ENCODE measurements at places on chromosomes 16 and 17.
A peak's percentile ranks its signal among the peaks of the same experiment; 100 is the strongest.

DNA sequence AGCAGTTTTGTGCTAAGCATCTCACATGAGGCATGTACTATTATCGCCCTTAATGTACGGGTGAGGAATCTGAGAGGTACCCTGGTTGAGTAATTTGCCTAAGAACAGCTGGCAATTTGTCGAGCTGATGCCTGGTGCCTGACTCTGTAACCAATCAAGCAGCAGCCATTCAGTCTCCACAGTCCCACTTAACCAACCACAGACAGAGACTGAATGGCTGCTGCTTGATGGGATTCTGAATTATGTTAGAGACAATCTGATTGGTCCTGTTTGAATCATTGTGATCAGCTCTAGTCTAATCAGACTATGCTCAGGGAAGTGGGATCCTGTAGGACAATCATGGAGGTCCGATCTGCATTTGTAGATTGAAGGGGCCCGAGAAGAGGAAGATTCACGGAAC is 447.0 kb downstream of the SHISA9 start:
- no peak for DNase-seq

- no peak for DNase-seq
Observed at GRCh38 chr17:63247706-63248105, 198.4 kb downstream of the CYB561 start.

- DNase-seq, result no peak
Observed at GRCh38 chr17:78401246-78401645, 22.8 kb downstream of the PGS1 start.

DNA sequence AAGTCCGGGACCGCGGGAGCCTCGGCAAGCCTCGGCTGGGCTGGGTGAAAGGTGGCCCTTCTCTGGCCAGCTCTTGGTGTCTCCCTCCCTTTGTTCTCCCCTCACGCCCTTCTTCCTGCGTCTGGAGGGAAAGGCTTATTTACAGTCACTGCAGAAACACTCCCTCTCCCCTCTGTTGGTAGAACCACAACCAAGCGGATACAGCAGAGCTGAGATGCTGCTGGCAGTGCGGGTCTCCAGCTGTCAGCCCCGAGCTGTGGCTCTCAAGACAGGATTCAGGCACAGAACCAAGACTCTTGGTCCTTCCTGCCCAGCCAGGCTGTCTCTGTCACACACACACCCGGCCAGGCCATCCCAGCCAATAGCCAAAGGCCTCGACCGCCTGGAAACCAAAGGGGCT is 133.3 kb downstream of the ENGASE start:
- no peak for DNase-seq

- no peak for DNase-seq
Observed at GRCh38 chr17:31418773-31419350, 27.4 kb downstream of the RAB11FIP4 start.

- no peak for DNase-seq
Observed at GRCh38 chr17:40369923-40370322, 5.4 kb upstream of the GJD3 start.

DNA sequence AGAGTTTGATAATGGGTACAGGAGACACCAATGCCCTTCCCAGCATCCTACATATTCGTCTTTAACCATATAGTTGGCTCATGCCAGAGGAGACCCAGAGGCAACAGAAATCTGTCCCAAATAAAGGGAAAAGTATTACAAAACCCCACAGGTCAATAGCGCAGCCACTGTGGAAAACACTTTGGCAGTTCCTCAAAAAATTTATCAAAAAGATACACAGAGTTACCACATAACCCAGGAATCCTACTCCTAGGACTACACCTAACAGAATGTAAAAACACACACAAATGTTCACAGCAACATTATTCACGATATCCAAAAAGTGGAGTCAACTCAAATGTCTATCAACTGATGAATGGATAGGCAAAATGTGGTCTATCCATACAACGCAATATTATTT is 135.8 kb downstream of the CEP112 start:
- DNase-seq, result no peak

- peak; percentile 79 for DNase-seq
Observed at GRCh38 chr17:46212634-46213435, 19.6 kb upstream of the KANSL1 start.

GRCh38 chr17:50043290-50044148 is 12.4 kb upstream of the ITGA3 start:
- DNase-seq, result no peak

DNA sequence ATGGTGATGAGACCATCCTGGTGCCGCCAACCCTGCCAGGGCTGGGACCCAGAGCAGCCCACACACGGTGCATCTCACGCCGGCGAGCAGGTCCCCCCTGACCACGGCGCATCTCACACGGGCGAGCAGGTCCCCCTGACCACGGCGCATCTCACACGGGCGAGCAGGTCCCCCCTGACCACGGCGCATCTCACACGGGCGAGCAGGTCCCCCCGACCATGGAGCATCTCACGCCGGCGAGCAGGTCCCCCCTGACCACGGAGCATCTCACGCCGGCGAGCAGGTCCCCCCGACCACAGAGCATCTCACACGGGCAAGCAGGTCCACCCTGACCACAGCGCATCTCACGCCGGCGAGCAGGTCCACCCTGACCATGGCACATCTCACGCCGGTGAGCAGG is 59.2 kb downstream of the MRM3 start:
- no peak for DNase-seq

DNA sequence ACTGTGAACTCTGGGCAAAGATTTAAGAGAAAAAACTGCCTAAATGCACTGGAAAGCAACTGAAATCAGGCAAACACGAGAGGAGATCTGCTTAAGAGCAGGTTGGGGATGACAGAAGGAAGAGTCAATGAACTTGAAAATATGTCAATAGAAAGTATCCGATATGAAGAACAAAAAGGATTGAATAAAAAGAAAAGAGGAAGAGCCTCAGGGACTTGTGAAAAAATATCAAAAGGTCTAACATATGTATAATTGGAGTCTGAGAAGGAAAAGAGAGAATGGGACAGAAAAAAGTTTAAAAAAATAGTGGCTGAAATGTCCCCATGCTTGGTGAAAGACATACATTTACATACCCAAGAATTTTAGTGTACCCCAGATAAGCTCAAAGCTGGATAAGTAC is 195.5 kb downstream of the COPRS start:
- DNase-seq, result no peak

DNA sequence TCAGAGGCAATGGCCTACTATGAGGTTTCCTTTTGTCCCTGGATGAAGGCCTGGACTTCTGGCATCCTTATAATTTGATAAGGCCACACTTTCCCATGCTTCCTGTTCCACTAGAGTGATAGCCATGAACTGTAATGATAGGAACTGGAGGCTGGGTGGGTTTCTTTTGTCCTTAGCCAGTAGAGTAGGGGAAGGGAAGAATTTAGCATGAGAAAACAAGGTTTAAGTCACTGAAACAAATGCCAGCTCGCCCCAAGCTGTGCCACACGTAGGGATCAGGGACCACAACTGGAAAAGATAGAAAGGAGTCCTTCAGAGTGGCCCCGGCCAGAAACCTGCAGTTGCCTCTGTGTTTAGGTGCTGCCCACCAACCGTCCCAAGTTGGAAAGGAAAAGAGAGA is 80.9 kb upstream of the C17orf78 start:
- DNase-seq, result no peak

- no peak for DNase-seq
Observed at GRCh38 chr16:54493061-54493460, 206.5 kb upstream of the IRX3 start.

- no peak for DNase-seq
Observed at GRCh38 chr17:46121165-46121764, 72.0 kb downstream of the KANSL1 start.

DNA sequence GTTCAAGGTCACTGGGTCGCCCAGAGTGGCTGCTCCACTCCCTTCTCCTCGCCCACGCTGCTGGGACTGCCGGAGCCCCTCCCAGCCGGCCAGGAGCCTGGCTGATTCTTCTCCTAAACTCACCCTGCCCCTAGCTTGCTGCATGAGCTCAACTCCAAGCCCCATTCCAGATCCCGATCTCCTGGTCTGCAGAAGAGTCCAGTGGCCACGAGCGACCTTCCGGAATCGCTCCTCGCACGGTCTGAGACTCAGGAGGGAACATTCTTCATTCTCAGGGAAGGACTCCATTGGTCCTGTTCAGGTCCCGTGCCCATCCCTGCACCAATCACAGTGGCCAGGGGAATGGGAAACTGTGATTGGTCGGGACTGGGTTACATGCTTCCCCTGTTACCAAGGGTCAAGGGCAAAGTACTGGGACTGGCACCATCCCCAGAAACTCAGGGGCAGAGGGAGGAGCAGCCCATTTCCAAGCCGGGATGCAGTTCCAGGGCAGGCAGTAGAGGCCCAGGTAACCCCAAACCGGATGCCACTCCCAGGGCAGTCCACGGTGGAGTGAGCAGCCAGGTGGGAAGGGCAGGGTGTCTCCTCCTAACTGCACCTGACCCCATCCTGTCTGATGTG is 24.5 kb upstream of the CIBAR2 start:
- DNase-seq, result no peak

GRCh38 chr17:27848931-27849330 is 44.2 kb downstream of the LYRM9 start:
- DNase-seq, result no peak

DNA sequence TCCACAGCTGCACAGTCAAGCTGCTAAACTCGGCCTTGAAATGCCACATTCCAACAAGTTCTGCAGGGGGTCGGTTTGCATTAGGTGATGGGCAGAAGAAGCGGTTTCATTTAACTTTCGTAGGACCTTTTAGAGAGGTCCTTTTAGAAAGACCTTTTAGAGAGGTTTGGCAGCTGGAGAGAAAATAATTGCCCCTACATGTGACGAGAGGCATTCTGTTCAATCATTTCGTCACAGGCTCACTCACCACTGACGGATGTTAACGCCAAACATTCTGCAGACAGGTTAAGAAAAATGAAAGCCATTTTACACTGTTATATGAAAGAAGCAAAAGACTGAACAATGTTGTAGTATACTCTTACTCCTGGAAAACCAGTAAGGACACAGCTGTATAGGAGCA is 76.5 kb upstream of the ZNF423 start:
- no peak for DNase-seq

DNA sequence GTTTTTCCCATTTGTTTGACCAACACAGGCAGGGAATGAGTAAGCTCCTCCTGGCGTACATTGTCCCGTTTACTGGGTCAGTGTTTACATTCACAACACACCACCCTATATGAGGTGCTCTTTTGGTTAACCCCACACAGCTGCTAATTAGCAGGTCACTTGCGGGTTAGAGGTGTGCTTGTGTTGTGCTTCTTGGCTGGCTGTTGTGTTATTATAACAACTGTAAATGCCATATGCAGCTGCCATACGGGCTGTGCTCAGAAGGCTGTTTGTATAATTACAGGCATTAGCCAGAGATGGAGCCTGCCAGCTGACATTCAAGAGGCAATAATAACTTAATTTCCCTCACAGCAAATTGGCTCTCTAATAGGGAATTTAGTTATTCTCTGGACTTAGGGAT is 205.1 kb upstream of the ELAC2 start:
- no peak for DNase-seq

DNA sequence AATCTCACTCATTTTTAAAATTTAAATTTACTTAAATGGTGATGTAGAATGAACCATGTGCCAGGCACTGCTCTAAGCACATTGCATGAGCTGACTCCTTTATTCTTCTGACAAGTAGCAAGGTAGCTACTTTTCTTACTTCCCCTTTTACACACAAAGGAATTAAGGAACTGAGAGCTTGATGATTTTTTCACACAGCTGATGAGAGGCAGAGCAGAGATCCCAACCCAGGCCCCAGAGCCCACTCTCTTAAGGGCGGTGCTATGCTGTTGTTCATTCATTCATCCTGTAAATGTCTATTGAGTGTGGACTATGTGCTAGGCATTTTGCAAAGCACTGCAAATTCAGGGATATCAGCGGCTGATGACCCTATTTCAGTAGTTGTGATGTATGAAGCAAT is 17.9 kb downstream of the SEC14L5 start:
- DNase-seq, result no peak

GRCh38 chr16:86252596-86252995 is 257.7 kb upstream of the FOXF1 start:
- DNase-seq, result no peak

DNA sequence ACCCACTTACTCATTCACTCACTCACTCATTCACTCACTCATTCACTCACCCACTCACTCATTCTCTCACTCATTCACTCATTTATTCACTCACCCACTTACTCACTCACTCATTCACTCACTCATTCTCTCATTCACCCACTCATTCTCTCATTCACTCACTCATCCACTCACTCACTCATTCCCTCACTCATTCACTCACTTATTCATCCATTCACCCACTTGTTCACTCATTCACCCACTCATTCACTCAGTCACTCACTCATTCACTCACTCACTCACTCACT is 7.6 kb upstream of the CPSF4L start:
- no peak for DNase-seq

DNA sequence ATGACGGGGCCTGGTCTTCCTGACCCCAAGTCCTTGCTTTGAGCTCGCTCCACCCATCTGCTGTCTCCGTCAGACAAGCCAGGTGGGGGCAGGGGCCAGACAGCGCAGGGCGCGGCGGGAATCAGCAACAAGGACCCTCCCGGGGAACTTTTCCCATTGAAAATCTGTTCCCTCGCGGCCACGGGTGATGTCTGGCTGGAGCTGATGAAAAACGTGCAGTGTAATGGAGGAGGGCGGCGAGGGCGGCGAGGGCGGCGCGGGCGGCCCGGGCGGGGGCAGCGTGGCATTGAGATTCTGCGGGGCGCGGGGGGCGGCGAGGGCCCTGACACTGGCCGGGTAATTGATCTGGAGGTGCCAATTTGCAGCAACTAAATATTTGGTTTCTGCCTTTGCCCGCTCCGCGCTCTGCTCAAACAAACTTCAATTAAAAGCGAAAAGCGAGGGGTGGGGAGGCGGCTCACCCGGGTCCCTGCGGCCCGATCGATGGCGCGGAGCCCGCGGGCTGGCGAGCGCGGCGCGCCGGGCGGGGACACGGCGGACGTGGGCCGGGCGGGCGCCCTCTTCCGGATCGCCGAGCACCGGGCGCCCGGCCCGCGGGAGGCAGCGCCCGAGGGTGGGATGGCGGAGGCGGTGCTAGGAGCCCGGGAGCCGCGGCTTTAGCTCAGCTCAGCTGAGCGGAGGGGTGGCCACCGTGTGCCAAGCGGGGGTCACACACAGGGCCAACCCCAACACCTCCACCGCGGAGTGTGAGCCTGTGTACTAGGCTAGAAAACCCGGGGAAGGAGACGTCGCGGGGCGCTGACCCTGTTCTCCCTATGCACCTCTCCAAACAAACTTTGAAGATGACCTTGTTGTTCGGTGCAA is 32.4 kb downstream of the DCAKD start:
- DNase-seq, result peak; percentile 26

GRCh38 chr17:65751263-65751662 is 189.8 kb upstream of the AXIN2 start:
- DNase-seq, result no peak

- DNase-seq, result no peak
Observed at GRCh38 chr17:28807925-28808634, 34.5 kb downstream of the FAM222B start.

DNA sequence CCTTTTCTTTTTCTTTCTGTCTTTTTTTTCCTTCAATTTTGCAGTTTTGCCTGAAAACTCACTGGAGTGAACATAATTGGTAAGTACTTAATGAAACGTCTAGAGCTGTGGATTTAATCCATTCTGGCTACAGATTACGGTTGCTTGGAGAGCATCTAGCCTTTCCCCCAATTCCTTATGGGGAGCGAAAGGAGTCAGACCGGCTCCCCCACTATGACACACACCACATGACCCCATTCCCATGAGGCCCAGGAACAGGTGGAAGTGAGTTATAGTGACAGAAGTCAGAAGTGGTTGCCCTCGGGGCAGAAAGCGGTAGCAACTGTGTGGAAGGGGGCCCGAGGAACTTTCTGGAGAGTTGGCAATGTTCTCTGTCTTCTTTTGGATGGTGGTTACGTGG is 41.2 kb downstream of the EMP2 start:
- no peak for DNase-seq

Measured in CD4-positive, alpha-beta T cell treated with Interleukin-1 beta for 1 hour (primary cell).